ENCODE measurements at places on chromosomes 16 and 17. TPM values are rescaled to one million over a fixed set of nuclear protein-coding genes. Genes with fewer than 3 reads are reported as not detected.

- no peaks in the 10 kb centered on the region for H3K36me3 ChIP-seq
- peaks cover 11% of the 10 kb centered on the region for H3K4me1 ChIP-seq
- H3K27me3 ChIP-seq, result no peaks in the 10 kb centered on the region
- no peak overlapping the region for H3K27ac ChIP-seq
- DNase-seq, result no peak
- no peak overlapping the region for H3K4me3 ChIP-seq
Measured at GRCh38 chr17:17538417-17539391, 42.5 kb upstream of the RASD1 start.

DNA sequence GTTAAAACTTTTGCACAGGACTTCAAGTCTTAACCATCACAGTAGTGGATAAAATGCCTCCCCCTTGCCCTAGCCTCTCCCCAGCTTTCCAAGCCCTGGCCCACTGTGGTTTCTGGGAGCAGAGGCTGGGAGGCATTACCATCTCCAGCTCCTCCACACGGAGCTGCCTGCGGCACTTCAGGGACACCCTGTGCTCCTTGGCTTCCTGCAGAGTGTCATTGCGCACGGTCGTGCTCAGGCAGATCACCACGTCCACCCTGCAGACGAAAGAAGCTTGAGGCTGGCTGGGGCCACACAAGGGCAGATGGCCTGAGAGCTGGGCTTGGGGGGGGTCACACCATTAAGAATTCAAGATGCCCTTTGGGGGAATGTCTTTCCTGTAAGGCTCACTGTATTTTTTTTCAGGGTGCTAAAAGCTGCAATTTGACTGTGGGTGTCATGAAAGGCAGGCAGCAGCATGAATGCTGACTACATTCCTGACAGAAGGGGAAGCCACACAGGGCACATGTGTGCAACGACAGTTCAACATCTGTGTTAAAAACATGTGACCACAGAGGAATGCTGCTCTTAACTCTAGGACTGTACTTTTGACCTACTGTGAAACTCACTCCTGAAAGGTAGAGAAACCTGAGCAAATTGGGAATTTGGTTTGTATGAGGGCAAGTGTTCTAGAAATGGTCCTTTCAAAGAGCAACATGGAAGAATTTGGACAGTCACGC lies 47.7 kb upstream of the CLEC18B start:
- H3K4me3 ChIP-seq, result no peak overlapping the region
- no peak for DNase-seq
- H3K27ac ChIP-seq, result no peak overlapping the region
- H3K36me3 ChIP-seq, result peaks cover 74% of the 10 kb centered on the region

GRCh38 chr16:12271006-12271405 lies 294.5 kb downstream of the SNX29 start:
- H3K4me1 ChIP-seq, result no peaks in the 10 kb centered on the region
- no peak for DNase-seq
- no peaks in the 10 kb centered on the region for H3K27me3 ChIP-seq
- H3K36me3 ChIP-seq, result no peaks in the 10 kb centered on the region

KRT40 gene
- total RNA-seq, result 0.09 TPM

GRCh38 chr17:14772776-14773175 lies 471.9 kb downstream of the HS3ST3B1 start:
- H3K4me1 ChIP-seq, result no peaks in the 10 kb centered on the region
- H3K4me3 ChIP-seq, result no peak overlapping the region
- H3K36me3 ChIP-seq, result no peaks in the 10 kb centered on the region
- H3K27ac ChIP-seq, result no peak overlapping the region
- DNase-seq, result no peak

SLFN12L gene
- total RNA-seq, result 3.7 TPM

LDHD gene
- total RNA-seq, result 0.99 TPM
